ENCODE measurements at places on chromosomes 1 and 21.
A peak's percentile ranks its signal among the peaks of the same experiment; 100 is the strongest.

DNA sequence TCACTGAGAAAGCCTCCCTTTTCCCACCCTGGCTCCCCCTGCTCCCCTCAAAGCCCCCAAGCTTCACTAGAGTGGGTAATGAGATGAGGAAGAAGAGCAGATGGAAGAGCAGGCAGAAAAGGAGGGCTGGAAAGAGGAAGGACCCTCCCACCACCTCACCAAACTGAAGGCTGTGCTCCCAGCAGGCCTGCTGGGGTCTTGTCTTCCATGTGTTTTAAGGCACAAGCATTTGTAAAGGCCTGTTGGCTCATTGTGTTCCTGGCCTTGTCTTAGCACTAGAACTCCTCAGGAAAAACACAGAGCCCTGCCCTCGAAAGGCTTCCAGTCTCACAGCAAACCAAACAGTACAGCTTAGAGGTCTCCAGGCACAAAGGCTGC is 51.5 kb downstream of the TOMM20 start:
- DNase-seq = no peak

GRCh38 chr1:221644663-221645258 is 97.1 kb downstream of the DUSP10 start:
- no peak for DNase-seq

- DNase-seq = no peak
These were observed 134.2 kb upstream of the TNFSF4 start for GRCh38 chr1:173341307-173341706.

GRCh38 chr1:9892563-9893528 is 17.2 kb downstream of the CTNNBIP1 start:
- no peak for DNase-seq

DNA sequence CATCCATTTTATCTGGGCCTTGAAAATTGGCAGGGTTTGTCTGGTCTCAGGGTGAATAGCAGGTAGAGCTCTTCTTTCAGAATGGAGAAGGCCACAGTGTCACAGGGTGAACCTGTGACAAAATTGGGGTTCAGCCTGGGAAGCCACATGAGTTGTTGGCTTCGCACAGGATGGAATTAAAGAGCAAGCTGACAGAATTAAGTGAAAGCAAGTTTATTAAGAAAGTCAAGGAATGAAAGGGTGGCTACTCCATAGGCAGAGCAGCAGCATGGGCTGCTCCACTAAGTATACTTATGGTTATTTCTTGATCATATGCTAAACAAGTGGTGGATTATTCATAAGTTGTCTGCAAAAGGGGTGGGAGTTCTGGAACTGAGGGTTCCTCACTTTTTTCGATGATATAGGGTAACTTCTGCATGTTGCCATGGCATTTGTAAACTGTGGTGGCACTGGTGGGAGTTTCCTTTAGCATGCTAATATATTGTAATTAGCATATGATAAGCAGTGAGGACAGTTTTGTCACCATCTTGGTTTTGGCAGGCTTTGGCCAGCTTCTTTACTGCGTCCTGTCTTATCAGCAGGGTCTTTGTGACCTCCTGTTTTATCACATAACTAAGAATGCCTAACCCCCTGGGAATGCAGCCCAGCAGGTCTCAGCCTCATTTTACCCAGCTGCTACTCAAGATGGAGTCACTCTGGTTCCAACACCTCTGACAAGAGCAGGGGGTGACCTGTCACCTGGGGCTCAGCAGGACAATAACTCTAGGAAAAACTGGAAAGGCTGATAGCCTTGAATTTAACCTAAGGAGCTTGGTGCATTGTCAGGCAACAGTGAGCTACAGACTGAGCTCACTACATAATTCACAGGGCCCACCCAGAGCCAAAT is 5.1 kb downstream of the IFNAR2 start:
- no peak for DNase-seq

- peak; percentile 21 for DNase-seq
These were observed 18.3 kb downstream of the PPT1 start for GRCh38 chr1:40078512-40079333.

GRCh38 chr1:223653431-223653830 is 12.1 kb downstream of the CAPN8 start:
- DNase-seq = no peak

- no peak for DNase-seq
These were observed 62.9 kb downstream of the CDKN2C start for GRCh38 chr1:51032936-51033335.

DNA sequence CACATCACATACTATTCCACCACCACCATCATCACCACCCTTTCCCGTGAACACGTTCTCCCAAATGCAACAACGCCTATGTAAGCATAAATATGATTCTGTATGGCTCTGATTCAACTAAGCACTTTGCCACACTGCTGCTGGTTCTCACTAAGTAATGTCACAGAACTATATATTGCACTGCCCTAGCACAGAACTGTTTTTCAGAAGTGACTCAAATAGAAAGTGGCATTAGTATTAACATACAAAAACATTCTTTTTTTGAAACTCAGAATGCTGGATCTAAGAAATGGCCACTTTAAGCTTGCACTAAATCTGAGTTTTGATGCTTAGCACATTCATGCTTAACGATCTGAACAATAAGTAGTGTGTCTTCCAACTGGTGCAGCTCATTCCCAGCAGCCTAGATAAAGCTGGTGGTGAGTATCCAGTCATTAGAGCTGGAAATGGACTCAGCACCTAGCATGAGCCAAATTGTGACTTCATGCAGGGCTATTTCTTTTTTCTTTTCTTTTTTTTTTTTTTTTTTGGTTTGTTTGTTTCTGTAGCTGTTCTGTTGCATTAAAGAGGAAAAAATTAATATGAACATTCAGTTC is 46.2 kb upstream of the ZC3H11B start:
- DNase-seq = no peak

DNA sequence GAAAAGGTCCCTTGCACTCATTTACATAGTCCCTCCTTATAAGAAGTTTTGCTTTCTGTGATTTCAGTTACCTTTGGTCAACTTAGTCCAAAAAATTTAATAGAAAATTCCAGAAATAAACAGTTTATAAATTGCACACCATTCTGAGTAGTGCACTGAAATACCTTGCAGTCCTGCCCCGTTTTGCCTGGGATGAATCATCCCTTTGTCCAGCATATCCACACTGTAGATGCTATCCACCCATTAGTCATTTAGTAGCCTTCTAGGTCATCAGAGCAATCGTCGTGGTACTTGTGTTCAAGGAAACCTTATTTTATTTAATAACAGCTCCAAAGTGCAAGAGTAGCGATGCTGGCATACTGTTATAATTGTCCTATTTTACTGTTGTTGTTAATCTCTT is 38.0 kb downstream of the SPRTN start:
- no peak for DNase-seq

- no peak for DNase-seq
These were observed 119.9 kb upstream of the VAMP3 start for GRCh38 chr1:7651203-7651602.

DNA sequence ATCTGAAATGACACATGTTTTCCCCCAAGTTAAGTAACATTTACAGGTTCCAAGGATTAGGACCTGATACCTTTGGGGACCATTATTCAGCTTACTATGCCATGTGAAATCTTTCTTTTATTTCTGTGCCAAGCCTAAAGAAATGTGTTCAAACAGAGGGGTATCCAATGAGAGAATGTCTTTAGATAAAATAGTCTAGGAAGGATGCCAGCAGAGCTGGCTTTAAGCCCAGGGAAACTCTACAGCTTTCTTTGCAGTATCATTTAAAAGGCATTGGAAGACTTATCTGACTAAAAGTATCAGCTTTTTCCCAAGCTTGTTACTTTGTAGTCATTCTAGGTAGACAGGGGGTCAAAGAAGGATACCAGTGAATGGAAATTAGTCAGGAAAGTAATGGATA is 860.4 kb downstream of the PLA2G4A start:
- no peak for DNase-seq

GRCh38 chr1:48292706-48293105 is 70.2 kb downstream of the SLC5A9 start:
- DNase-seq = no peak

DNA sequence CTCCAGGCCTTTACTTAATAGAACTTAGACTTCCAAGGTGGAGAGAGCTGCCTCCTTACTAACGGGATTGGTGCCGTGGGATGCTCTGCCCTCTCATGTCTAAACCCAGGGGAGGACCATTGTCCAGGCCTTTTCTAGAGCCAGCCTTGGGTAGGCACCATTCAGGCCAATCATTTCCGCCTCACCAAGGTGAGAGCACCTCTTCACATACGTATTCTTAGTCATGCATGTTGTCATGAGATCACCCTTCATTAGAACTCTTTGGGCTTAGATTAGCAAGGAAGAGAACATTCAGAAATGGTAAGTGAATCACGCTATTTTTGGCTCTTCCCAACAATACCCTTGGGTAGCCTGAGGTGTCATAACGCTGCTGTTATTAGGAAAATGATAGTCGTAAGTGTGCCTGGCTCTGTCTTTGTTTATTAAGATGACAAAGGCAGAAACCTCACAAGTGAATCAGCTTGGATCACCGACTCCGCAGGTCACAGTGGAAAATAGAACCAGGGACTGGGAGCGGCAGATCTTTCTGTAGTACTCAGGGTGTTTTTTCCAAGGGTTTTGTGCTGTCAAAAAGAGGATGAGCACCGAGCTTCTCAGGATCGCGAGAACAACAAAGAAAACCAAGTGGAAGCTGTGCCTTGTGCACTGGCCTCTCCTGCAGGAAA is 55.0 kb downstream of the HUNK start:
- no peak for DNase-seq

DNA sequence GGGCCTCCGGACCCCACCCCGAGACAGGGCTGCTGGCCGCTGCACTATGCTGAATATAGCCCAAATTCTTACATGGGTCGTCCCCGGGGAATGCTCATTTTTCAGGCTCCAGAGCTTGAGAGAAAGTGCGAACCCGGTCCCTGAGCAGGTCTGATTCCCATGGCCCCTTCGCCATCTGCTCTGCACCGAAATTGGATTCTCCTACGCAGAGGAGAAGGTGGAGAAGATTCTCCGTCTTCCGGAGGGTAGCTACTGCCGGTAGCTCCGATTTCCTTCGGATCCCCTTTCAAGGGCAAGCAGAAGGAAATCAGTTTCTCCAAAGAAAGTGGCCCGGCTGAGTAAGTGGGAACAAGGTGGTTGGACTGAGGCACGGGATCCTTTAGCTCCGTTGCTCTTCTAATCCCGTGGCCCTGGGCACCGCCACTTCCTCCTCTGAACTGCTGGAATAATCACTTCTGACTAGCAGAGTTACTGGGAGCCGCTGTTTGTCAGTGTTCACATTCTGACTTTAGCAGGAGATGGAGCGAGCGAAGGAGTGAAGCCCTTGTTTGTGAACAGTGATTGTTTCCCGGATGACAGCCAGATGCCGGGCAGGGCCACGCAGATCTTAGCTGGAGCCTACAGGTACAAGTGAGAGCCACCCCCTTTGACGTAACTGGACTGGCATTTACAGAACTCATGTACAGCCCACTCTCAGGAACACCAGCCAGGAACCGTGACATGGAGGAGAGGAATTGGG is 1.1 kb upstream of the ZNF496 start:
- DNase-seq = no peak

- no peak for DNase-seq
These were observed 181.6 kb upstream of the CACYBP start for GRCh38 chr1:174818014-174818616.

DNA sequence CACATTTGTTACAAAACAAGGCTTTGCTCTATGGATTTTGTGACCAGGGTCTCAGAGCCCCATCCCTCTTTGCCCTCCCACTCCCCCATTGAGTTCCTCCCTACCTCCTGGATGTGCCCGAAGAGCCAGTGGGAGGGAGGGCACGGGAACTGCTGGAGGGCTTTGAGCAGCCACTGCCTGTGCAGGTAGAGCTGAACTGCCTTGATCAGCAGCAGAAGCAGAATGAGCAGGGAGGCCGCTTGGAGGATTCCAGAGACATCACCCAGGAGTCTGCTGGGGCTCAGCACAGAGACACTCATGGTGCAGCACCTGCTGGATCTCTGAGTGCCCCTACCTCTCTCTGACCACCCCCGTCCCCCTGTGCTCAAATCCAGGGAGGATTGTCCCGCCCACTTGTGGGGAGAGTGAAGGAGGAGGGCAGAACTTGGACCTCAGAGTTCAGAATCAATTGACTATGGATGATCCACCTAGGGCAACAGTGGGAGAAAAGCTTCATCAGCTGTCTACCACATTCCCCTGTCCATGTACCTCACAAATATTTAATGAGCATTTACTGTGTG is at the start of gene CYP4A11:
CYP4A11 (minus strand) TSS at position 342 of the 560 bp plus-strand sequence; CDS start at position 299, 43 bp downstream.
- no peak for DNase-seq

- DNase-seq = no peak
These were observed 49.7 kb upstream of the GFI1 start for GRCh38 chr1:92536211-92536979.

GRCh38 chr1:210777914-210778313 is 356.0 kb downstream of the KCNH1 start:
- no peak for DNase-seq

DNA sequence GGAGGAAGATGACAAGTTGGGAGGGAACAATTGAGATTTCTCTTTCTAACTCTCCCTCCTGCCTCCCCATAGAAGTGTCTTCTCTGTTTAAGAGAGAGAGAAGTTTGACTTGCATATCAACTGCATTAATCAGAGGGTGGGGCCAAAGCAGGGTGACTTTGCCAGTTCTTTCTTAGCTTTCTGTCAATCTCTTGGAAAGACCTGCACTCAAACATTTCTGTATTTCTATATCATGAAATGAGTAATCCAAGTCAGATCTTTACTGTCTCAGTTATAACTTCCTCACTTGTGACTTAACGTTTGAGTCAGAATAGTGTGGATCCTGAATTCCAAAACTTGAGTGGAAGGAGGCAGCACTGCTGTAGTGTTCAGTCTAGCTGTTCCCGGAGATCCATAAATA is 180.8 kb upstream of the KCNK2 start:
- DNase-seq = no peak

DNA sequence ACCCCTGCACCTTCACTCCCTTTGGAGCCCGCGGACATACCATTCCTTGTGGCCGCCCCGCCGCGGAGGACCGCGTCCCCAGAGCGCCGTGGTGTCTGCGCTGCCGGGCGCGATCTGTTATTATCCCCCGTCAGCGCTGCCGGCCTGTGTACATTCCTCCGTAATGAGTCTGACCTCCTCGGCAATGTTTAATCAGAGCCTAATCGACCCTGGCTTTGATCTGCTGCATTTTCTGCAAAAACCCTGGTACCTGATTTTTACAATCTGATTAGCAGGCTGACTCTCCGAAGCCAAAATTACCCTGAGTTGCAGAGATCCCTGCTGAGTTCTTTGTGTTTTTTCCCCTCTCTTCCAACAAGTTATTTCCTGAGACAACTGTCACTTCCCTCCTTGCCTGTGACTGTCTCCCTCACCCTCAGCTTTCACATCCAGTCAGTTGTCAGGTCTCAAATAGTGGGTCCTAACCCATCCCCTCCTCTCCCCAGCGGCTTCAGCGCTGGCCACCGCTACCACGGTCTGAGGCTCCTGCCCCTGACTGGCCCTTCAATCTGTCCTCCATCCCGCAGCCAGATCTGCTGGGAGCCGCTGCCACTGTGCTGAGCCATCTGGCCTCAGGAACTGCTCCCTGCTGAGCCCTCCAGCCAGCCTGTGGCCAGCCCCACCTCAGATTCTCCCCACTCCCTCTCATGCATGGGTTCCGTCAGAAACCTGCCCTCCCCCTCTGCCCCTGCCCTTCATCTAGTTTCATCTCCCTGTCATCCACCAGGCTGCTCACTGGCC is 53.5 kb downstream of the GLIS1 start:
- DNase-seq = no peak
